Frontal cortex (tissue), 4 donors: ENCODE measurements at places on chromosomes 13 and 19. TPM values are rescaled to one million over a fixed set of nuclear protein-coding genes. Genes with fewer than 3 reads are reported as not detected.
A peak's percentile ranks its signal among the peaks of the same experiment; 100 is the strongest.

GRCh38 chr13:40236566-40237168 is 429.8 kb downstream of the FOXO1 start:
- DNase-seq, result no peak

- DNase-seq, result no peak
These were observed 80.4 kb downstream of the LRCH1 start for GRCh38 chr13:46633416-46633815.

The UHRF1 gene
- total RNA-seq, result 6.9 TPM

The LILRA1 gene
- not detected for total RNA-seq

The FGF21 gene
- not detected for total RNA-seq

DNA sequence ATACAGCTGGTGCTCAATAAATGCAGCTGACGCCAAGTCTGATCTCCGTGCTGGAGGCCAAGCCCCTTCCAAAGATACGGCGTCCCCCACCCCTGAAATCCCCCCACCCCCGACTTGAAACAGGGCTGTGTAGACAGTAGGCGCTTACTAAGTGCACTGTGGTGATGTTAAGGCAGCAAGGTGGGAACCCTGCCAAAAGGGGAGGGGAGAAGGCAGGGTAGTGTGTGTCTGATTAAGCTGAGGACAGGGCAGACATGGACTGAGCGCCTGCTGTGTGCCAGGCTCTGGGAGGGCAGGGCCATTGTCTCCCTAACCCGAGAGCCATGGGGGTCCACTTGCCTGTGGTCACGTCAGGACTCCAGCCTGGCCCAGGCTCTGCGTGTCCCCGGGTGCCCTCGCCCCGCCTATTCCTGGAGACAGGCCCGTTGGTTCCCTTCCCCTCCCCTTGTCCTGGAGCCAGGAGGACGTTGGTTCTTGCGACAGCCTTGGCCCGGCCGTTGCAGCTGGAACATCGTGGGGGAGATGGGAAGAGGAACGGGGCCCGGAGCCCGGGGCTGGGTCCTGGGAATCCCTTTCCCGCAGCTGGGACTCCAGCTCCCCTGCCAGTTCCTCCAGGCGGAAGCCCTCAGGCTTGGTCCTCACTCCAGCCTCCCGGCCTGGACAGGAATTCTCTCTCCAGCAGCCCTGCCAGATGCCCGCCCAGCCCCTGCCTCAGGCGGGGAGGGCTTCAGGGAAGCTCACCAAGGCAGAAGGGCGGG is 1.7 kb upstream of the ELANE start:
- peak; percentile 70 for DNase-seq

- no peak for DNase-seq
These were observed 1734.7 kb downstream of the SLITRK1 start for GRCh38 chr13:82147526-82147925.

GRCh38 chr13:98456413-98456845 is 120.5 kb downstream of the STK24 start:
- DNase-seq, result no peak

- DNase-seq, result peak; percentile 48
These were observed 1.4 kb downstream of the NOVA2 start for GRCh38 chr19:45972081-45972946.

The HOMER3 gene
- total RNA-seq, result 20.4 TPM

GRCh38 chr13:97223711-97224541 is 1.8 kb downstream of the MBNL2 start:
- peak; percentile 44 for DNase-seq

GRCh38 chr13:94312511-94313216 is 166.8 kb downstream of the DCT start:
- no peak for DNase-seq

The GEMIN7 gene
- total RNA-seq, result 11.8 TPM

- DNase-seq, result peak; percentile 27
These were observed 308.3 kb downstream of the DNAJC15 start for GRCh38 chr13:43331672-43332071.

The ATP4A gene
- not detected for total RNA-seq

GRCh38 chr13:41053384-41053826 is 7.9 kb upstream of the WBP4 start:
- DNase-seq, result no peak

DNA sequence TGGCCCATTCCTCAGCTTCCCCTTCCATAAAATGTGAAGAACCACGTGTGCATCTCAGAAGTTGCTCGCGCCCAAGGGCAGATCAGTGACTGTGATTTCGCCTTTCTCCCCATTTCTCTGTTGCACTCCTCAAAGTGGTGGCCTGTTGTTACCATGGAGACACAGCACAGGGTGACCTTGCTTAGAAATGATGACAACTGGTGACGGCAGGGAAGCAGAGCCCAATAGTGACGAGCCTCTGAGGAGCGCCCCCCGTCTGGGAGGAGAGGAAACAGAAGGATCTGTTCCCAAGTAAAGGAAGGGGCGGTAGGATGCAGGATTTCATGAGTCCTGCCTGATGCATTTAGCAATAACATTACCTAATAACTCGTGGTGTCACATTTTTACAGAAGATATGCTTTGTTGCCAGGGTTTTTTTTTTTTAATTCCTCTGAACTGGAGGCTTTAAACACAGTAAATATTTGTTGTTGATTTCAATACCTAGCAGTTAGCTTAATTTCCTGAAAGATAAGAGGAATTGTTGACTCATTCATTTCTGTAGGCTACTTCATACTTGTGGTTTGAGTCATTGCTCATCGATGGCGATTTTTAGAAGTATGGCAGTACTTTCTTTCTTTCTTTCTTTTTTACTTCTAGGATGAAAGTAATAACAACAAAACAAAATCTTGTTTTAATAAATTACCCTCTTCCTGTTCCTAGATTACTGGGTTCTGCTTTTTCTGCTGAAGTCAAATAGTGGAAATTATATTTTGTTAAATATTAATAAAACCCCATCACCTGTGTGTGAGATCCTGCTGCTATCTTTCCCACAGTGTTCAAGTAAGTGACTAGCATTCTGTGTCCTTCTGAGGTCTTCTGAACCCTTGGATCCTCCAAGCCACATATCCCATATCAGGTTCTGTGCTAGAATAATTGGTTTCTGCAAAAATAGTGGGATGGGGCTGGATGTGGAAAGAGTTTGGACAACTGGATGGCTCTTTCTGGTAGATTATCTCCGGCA is 36.0 kb downstream of the MBNL2 start:
- no peak for DNase-seq

DNA sequence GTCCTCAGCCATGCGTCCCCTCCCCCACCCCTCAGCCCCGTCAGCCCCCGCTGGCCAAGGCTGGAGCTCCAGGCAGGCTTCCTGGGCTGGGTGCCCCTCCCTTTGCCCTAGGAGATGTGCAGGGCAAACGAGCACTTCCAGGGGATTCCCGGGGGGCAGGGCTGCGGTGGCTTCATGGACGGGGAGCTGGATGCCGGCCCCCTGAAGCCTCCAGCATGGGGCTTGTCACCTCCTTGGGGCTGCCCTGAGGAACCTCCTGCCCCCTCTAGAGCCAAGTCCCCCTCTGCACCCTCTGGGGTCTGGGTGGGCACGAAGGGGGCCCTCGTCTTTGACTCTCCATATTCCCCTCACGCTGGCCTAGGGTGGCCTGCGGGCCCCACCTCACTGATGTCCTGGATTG is 25.4 kb upstream of the SLC7A10 start:
- DNase-seq, result no peak

The SPART gene
- total RNA-seq, result 16.7 TPM

- peak; percentile 97 for DNase-seq
These were observed 2.3 kb downstream of the JUNB start for GRCh38 chr19:12793290-12794195.

- no peak for DNase-seq
These were observed 1.3 kb downstream of the ISOC2 start for GRCh38 chr19:55459950-55460657.

- DNase-seq, result no peak
These were observed 30.4 kb downstream of the CLEC4M start for GRCh38 chr19:7793493-7793892.

The NEK3 gene
- 8.6 TPM for total RNA-seq

DNA sequence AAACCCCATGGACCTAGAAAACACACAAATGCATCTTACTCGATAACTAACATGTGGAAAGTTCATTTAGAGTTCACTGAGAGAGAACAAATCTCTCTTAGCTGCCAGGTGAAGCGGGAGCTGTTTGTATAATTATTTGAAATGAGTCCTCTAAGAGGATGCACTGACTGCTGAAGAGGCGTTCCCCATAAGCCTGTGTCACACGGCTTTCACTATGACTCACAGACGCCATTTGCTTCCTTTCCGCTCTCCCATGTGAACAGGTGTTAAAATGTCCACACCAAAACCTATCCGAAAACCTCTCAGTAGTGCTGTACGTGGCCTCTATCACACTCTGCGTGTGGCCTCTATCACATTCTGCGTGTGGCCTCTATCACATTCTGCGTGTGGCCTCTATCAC is 101.8 kb downstream of the SOX1 start:
- no peak for DNase-seq

DNA sequence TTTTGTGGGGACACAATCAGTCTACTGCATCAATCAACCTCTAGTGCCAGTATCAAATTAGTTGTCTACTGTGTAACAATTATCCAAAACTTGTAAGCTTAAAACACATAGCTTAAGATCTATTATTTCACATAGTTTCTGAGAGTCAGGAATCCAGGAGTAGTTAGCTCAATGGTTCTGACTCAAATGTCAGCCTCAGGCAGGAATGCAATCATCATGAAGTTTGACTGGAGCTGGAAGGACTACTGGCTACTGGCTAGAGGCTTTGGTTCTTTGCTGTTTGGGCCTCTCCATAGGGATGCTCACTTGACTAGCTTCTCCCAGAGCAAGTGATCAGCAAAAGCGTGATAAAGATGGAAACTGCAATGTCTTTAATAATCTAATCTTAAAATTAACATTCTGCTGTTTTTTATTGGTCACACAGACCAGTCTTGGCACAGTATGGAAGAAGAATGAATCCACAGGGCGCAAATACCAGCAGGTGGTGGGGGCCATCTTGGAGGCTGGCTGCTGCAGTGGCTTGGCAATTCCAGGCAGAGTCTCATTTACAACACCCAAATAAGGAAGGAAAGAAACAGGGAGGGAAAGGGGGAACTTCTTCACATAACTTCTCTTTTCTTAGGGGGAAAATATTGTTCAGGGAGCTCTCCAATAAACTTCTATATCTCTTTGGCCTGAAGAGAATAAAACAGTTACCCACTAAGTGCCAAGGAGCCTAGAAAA is 15.7 kb downstream of the CAB39L start:
- DNase-seq, result no peak

DNA sequence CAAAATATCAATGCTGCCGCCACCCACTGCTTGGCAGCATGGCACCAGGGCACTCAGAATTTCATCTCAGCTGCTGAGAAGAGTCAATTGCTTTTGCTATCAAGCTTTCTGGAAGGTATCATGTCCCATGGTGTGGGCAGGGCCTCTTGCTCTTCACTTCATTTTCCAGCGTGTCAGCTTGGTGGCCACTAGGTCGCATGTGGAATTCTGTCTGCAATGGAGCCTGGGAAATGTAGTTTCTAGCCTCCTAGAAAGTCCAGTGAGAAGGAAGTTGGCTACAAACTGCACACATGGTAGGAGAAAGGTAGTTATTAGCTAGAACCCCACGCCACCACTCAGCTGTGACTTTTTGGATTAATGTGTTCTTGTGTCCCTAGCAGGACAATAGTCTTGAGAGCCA is 105.3 kb downstream of the MYO16 start:
- DNase-seq, result no peak

- no peak for DNase-seq
These were observed 696 bp downstream of the ZNF460 start for GRCh38 chr19:57280962-57281400.

- DNase-seq, result peak; percentile 18
These were observed at the start of gene LACC1 for GRCh38 chr13:43879755-43880181. TSS of gene LACC1 (plus strand) at chr13:43879904. CDS start at chr13:43880986, 1,082 bp downstream.

- no peak for DNase-seq
These were observed 1.2 kb upstream of the DCT start for GRCh38 chr13:94480672-94481145.

DNA sequence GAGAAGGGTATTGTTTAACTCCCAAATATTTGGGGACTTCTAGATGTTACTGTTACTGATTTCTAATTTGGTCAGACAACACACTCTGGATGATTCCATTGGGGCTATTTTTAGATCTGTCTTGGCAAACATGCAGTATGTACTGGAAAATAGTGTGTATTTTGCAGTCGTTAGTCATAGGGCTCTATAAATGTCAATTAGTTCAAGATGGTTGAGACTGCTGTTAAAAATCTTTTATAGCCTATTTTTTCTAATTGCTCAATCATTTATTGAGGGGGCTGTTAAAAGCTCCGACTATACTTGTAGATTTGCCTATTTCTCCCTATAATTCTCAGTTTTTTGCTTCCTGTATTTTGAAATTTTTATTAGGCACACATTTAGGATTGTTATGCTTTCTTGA is 31.4 kb downstream of the PPP5C start:
- no peak for DNase-seq

The CNN2 gene
- total RNA-seq, result 8.2 TPM

- no peak for DNase-seq
These were observed 98.4 kb downstream of the ENOX1 start for GRCh38 chr13:43688227-43688907.

DNA sequence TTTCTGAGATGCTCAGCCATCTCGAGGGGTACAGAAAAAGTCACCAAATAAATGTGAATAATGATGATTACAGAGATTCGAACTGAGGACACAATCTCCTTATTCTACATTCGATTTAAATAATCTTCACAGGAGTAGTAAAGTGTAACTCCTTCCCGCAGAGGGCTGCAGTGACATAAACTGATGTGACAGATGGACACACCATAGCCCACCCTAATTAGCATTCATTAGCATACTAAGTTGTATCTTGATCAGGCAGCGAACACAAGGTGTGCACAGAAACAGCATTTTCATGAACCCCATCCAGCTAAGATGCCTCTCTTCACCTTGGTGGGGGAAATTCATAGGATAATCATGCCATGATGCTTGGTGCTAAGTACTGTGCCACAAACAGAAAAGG is 83.0 kb downstream of the TNFSF11 start:
- DNase-seq, result no peak

The PET100 gene
- total RNA-seq, result 29.3 TPM

The BCAM gene
- 5.7 TPM for total RNA-seq

GRCh38 chr19:17949956-17950309 is 17.0 kb upstream of the KCNN1 start:
- no peak for DNase-seq

- DNase-seq, result no peak
These were observed 140.1 kb upstream of the SPACA7 start for GRCh38 chr13:112236016-112236415.

DNA sequence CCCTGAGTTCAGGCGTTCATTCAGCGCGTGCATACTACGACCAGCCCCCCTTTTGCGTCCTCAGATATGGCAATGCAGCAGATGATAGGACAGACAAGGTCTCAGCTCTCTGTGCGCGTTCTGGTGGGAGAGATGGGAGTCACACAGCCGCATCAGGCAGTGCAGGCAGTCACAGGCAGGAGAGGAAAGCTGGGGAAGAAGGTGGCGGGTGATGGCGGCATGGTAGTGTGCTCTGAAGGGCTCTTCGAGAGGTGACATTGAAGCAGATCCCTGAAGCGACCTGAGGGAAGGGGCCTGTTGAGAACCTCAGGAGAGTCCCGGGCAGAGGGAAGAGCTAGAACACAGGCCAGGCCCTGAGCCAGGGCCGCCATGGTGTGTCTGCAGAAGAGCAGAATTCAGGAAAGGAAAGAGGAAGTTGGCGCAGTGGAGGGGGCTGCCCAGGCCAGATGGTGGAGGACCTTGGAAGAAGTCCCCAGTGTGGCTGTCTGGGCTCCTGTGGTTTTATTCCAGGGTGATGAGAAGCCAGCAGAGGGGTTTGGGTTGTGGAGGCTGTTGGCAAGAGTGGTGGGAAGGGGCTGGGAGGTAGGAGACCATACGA is 3.5 kb downstream of the USF2 start:
- no peak for DNase-seq
